ENCODE measurements at places on chromosomes 3 and 15.

GRCh38 chr3:34323517-34323916 lies 525.1 kb downstream of the PDCD6IP start:
- no peak for DNase-seq

- DNase-seq = no peak
These were observed 8.9 kb downstream of the GPR149 start for GRCh38 chr3:154421083-154421482.

DNA sequence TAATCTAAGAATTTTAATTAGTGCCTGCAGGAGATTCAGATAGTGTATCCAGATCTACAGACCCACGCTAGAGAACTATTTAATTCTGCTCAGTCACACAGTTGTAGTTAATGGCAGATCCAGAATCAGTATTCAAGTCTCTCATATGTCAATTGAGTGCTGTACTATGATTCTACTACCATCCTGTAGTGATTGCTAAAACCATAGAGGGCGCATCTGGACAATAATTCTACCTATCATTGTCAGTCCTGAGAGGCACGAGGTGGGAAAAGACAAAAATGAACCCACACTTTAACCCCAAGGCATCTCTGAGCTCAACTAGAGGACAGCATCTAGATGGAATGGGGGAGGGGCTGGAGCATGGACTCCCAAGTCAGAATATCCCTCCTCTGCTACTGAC lies 22.7 kb downstream of the DHX36 start:
- DNase-seq = no peak

- peak; percentile 39 for DNase-seq
These were observed 24.3 kb upstream of the IL12A start for GRCh38 chr3:159964166-159964973.

DNA sequence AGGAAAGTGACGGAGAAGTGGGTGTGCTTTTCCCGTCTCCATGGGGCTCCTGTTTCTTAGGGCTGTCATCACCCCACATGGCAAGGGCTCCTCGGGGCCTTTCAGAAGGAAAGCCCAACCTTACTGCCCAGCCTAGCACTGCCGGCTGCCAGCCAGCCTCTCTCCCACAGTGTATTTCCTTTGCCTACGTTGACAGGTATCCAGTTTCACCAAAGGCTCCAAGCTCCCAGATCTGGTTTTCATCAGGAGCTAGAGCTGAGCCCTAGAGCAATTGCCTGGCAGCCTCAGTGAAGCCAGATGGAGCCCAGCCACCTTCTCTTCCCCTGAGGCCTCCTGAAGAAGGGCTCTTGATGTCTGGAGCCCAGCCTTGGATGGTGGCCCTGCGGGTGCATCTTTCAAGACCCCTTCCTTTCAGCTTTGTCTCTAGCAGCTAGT lies 20.2 kb downstream of the CRABP1 start:
- DNase-seq = no peak

DNA sequence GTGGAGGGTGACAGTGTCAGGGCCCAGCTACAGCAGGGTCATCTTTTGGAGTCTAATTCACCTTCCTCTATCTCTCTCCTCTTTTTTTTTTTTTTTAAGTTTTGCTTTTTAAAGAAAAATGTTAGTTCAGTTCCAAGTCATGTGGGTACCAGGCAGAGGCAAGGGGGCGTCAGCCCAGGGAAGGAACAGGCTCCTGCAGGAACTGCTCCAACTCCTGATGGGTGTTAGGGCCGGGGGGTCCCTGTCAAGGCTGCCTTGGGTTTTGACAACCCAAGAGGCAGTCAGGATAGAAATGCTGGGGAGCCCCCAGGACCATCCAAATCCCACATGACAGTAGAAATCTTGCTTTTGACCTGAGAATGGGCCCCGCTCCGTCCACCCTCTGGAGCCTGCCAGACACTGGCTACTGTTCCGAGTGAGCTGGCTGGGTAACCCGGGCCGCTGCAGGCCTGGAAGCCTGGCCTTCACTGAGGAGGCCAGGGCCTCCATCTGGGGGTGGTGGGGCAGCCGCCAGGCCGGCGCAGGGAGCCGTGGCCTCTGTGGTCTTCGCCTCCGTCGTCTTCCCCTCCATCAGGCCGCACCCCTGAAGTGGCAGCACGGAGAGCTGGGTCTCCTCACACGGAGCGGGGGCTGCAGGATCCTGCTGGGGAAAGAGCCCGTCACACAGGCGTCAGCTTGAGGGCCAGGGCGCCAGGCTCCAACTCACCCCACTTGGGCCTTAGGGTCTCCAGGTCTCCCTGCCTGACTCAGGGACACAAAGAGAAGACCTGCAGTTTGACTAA lies 24.2 kb downstream of the RNU5B-1 start:
- DNase-seq = no peak

GRCh38 chr3:183212565-183212964 lies 40.5 kb upstream of the B3GNT5 start:
- no peak for DNase-seq

GRCh38 chr15:29034593-29035335 lies 149.0 kb downstream of the APBA2 start:
- DNase-seq = no peak

- DNase-seq = no peak
These were observed 18.8 kb downstream of the SHF start for GRCh38 chr15:45168751-45169551.

GRCh38 chr3:132265488-132265887 lies 51.7 kb upstream of the ACP3 start:
- no peak for DNase-seq

- peak; percentile 31 for DNase-seq
These were observed 167.7 kb downstream of the GHSR start for GRCh38 chr3:172280406-172281051.

DNA sequence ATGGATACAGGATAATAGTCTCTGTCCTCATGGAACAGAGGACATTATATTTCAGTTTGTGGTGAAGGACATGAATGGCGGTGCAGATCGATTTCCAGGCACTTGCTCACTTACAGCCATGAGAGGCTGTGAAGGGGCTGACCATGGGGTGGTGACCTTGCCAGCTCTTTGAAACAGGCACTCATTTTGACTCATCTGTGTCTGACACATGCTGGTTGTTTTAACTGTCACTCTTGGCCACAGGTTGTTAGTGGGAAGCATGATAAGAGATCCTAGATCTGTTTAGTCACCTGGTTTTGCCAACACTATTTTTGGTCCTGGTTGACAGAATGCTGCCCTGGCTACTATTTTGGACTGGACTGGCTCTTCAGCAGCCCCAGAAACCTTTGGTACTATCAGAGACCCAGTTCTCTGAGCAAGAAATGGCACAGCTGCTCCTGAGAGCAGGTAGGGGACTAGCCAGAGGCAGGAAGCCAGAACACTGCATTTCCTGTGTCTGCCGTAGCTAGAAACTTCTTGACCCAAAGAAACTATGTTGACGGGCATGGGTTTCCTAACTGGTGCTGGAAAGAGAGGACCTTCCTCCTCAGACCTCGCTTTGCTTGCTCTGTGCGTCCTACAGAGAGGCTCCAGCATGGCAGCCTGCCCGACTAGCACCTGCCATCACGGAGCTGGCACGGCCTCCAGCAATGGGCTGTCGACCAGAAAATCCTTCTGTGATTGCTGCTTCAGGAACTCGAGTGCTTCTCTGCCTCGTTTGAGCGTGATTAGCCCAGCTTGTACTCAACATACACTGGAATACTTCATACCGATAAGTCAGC lies 6.3 kb downstream of the PXYLP1 start:
- no peak for DNase-seq

GRCh38 chr15:33113666-33114373 lies 80.7 kb downstream of the FMN1 start:
- DNase-seq = no peak

GRCh38 chr3:58038675-58039292 lies 30.6 kb downstream of the FLNB start:
- DNase-seq = no peak

- DNase-seq = no peak
These were observed 74.5 kb upstream of the TSPAN3 start for GRCh38 chr15:77145370-77145769.

DNA sequence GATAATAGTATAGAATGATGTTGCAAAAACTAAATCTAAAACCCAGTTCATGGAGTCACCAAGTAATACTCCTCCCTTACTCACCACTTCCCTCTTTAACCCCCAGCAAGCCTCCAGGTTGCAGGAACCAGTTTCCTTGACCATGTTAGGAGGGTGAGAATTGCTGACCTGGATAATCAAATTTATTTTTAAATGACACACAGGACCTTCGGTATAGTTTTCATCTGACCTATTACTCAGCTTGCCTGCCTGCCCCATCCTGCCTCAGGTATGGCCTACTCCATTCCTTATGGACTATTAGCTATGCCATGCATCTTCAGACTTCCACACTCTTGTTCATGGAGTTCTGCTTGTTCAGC lies 883 bp downstream of the RTP4 start:
- DNase-seq = no peak

DNA sequence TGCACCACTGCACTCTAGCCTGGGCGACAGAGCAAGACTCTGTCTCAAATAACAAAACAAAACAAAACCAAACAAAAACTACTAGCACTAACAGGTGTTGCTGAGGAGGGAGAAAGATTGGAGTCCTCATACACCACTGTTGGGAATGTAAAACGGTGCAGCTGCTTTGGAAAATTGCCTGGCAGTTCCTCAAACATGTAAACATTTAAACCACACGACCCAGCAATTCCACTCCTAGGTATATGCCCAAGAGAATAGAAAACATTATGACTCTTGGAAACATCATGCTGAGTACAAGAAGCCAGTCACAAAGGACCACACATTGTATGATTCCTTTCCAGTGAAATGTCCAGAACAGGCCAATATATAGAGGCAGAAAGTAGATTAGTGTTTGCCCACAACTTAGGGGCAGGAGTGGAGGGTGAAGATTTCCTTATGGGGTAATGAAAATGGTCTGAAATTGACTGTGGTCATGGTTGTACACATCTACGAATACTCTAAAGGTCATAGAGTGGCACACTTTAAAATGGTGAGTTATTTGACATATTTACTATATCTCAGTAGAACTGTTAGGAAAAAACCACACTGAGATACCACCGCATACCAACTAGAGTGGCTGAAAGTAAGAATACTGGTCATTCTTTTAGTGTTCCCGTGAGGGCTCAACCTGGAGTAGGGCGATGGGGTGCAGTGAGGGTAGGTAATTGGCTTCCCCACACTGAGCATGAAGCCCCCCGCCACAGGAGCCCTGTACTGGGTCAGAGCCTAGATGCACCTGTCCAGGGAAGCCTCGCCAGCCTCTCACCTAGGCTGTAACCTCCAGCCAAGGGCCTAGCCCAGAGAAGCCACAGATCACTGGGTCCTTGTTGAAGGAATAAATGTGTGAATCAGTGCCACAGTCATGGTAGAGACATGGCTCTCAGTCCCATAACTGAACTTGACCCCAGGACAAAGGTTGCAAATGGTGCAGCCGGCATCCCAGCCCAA lies 131.1 kb downstream of the NUP210 start:
- DNase-seq = no peak

- DNase-seq = no peak
These were observed 47.6 kb downstream of the MBNL1 start for GRCh38 chr3:152316318-152316717.

GRCh38 chr3:52278510-52279069 lies at the start of gene WDR82:
WDR82 (minus strand) TSS chr3:52278649; CDS start chr3:52278361, 288 bp downstream.
- peak; percentile 80 for DNase-seq

DNA sequence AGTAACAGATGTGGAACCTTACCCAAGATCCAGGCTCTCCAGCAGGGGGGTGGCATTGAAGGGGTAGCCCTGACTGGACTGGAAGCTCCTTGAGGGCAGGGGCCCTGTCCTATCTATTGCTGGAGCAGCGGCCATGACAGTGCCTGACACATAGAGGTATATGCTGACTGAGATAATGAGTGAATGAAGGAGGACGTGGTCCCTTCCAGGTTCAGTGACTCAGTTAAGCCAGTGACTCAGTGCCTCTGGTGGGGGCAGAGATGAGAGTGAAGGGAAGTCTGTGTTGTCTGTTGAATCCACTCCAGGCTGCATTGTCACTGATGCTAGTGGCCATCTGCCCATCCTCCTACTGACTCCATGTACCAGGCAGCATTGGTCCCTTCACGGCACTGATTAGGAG lies 13.0 kb upstream of the CTXND1 start:
- DNase-seq = no peak

DNA sequence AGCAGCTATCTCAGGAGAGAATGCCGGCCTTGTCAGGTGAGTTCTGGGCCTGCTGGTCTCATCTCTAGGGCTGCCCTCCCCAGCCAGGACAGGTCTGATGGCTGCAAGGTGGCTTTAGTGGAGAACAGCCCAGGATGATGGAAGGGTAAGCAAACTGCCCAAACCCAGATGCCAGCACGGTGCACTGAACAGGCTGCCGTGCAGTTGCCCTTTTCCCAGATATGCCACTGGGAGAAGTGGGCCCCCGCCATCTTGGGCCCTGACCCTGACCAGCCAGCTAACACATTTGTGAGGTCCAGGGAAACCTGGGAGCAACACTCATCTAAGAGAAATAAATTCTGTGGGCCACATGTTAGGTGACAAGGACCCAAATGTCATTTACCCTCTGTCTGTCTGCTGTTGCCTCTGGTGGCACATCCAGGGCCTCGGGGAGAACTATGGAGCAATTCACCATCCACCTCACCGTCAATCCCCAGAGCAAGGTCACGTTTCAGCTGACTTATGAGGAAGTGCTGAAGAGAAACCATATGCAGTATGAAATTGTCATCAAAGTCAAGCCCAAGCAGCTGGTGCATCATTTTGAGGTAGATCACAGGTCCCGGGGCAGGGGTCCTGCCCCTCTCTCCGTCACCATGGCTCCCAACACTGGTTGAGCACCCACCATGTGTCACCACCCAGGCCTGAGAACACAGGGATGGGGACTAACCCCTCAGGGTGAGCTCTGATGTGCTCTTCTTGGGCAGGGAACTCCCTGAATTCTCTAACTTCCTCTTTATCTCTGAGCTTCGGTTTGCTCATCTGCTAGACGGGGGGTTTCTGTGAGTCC lies 1.8 kb downstream of the ITIH1 start:
- no peak for DNase-seq

GRCh38 chr15:35173444-35174118 lies 88.5 kb upstream of the NANOGP8 start:
- no peak for DNase-seq

DNA sequence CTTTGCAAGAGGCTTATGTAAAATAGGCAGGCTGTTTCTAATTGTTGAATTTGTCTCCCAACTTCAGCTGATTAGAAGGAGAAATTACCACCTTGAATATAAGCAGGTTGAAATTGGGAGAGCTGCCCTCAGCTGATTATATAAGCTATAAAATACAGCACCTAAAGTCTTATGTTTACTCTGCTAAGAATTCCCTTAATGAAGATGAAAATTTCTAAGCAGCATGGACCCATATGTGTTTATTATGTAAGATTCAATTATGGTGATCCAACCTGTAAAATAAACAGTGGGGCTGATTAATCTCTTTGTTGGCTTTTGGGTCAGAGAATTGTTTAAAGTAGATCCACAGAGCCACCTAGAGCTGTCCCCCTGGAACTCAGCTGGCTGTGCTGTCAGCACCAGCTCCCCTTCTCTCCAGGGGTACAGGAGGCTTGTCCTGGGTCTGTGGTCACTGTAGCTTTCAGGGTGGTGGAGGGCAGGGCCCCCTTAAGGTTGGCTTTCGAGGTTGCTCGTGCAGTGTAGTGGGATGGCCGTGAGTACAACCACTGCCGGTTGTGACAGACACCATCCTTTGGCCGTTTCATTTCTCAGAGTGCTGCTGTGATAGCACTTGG lies 9.5 kb downstream of the SLCO3A1 start:
- no peak for DNase-seq

GRCh38 chr15:78358102-78358870 lies 18.1 kb downstream of the CRABP1 start:
- DNase-seq = no peak
